ENCODE measurements at places on chromosomes 12 and 14. TPM values are rescaled to one million over a fixed set of nuclear protein-coding genes. Genes with fewer than 3 reads are reported as not detected.

Gene SVOP
- total RNA-seq, result not detected

Gene ADSS1
- total RNA-seq, result 5.7 TPM

Gene RPS6KL1
- 1.7 TPM for total RNA-seq

Gene KLHL33
- 0.04 TPM for total RNA-seq

Gene INTS13
- 20.2 TPM for total RNA-seq

Gene PIWIL1
- total RNA-seq, result not detected

Gene ABCD2
- total RNA-seq, result 0.12 TPM

Gene CCDC197
- not detected for total RNA-seq

Gene KRT78
- 291 TPM for total RNA-seq

Gene FOXN3
- total RNA-seq, result 40.5 TPM

Gene APOF
- total RNA-seq, result not detected

Gene ST8SIA1
- total RNA-seq, result 1.5 TPM

Gene TMEM121
- total RNA-seq, result 0.48 TPM

Gene ZDHHC22
- not detected for total RNA-seq

Gene TRMT61A
- 6.1 TPM for total RNA-seq

Gene STON2
- total RNA-seq, result 54.0 TPM

Gene PRPF39
- 14.7 TPM for total RNA-seq

Gene DPPA3
- not detected for total RNA-seq

Gene CCT2
- 114 TPM for total RNA-seq

Gene ZFHX2
- total RNA-seq, result 0.44 TPM

Gene LTA4H
- total RNA-seq, result 137 TPM

Gene PPM1H
- total RNA-seq, result 0.56 TPM

Gene MYF5
- not detected for total RNA-seq

Gene RAD51AP1
- total RNA-seq, result 7.9 TPM

Gene CPSF2
- total RNA-seq, result 46.9 TPM

Gene RHEBL1
- 0.44 TPM for total RNA-seq

Gene DTX3
- 4.1 TPM for total RNA-seq

Gene SCFD1
- 62.6 TPM for total RNA-seq

Gene TMEM132C
- 0.16 TPM for total RNA-seq

Gene KCNK10
- total RNA-seq, result 3.9 TPM

Gene KLRD1
- total RNA-seq, result not detected

Gene FAM181A
- not detected for total RNA-seq

Gene RNASE1
- total RNA-seq, result 8.6 TPM

Gene C1S
- total RNA-seq, result 36.5 TPM

Gene POMT2
- total RNA-seq, result 11.2 TPM

Gene RCOR1
- total RNA-seq, result 52.8 TPM

Gene CACNB3
- 28.8 TPM for total RNA-seq

Gene CISTR
- not detected for total RNA-seq

Gene CD4
- 2.2 TPM for total RNA-seq

Gene GPX2
- total RNA-seq, result 68.1 TPM

Gene LRRC10
- total RNA-seq, result not detected

Gene KCNH3
- not detected for total RNA-seq

Gene ARMH4
- total RNA-seq, result 0.72 TPM

Gene INHBE
- total RNA-seq, result not detected

Gene ALX1
- total RNA-seq, result not detected

Gene METAP2
- 54.2 TPM for total RNA-seq

Gene SMOC1
- total RNA-seq, result 0.12 TPM

Gene CFAP251
- 18.3 TPM for total RNA-seq

Gene TAS2R13
- 0.44 TPM for total RNA-seq

Gene OR10G3
- not detected for total RNA-seq

Gene KLRC1
- total RNA-seq, result not detected

Gene SOX5
- total RNA-seq, result 0.48 TPM

Gene GLIPR1L2
- 0.24 TPM for total RNA-seq

Gene B3GNT4
- total RNA-seq, result 2.0 TPM

Gene MUCL1
- not detected for total RNA-seq

Gene COX14
- 37.9 TPM for total RNA-seq

Gene C12orf50
- total RNA-seq, result not detected

Gene PDZRN4
- total RNA-seq, result 0.24 TPM

Gene TOMM20L
- total RNA-seq, result not detected

Measured in esophagus mucosa (tissue), 1 donor.